T follicular helper cell (primary cell): ENCODE measurements at places on chromosomes 2 and 18.
A peak's percentile ranks its signal among the peaks of the same experiment; 100 is the strongest.

- DNase-seq: no peak
These were observed 42.0 kb upstream of the TRIB2 start for GRCh38 chr2:12674644-12675328.

- no peak for DNase-seq
These were observed 3.4 kb downstream of the SERPINB2 start for GRCh38 chr18:63890950-63891304.

- no peak for DNase-seq
These were observed 52.3 kb downstream of the ARMC9 start for GRCh38 chr2:231250698-231251097.

DNA sequence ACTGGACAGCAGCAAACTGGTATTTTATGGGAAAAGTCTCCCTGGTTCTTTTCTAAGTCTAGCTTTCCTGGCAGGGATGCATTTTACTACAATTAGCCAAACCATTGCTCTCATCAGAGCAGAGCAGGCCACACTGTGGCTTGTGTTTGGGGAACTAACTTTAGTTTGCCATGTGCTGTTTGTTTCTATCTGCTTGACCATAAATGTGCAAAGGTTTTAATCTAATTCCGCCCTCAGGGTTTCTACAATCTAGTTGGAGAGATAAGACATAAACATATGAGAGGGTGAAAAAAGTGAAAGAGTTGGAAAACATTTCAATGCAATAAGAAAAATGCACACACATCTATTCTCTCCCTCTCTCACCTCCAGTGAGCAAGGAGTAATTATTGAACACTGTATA is 86.9 kb upstream of the MAPK4 start:
- DNase-seq: no peak

GRCh38 chr2:19894134-19894792 is 7.5 kb downstream of the TTC32 start:
- DNase-seq: no peak

DNA sequence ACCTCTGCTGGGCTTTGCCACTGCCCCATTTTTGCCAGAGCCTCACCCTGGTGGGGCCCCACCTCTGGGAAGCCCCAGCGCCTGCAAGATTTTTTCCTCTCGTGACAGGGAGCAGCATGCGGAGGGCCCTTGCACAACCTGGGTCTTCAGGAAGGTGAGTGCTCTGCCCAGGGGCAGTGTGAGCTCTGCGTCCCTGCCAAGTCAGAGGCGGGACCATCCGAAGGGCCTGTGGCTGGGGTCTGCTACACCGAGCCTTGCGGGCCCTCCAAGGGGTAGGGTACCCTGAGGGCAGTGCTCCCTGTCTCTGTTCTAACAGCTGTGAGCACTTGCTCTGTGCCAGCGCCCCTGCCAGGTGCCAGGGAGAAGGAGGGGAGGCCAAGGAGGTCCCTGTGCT is 5.8 kb upstream of the ODC1 start:
- no peak for DNase-seq

- no peak for DNase-seq
These were observed 912 bp upstream of the LAPTM4A start for GRCh38 chr2:20052229-20052851.

DNA sequence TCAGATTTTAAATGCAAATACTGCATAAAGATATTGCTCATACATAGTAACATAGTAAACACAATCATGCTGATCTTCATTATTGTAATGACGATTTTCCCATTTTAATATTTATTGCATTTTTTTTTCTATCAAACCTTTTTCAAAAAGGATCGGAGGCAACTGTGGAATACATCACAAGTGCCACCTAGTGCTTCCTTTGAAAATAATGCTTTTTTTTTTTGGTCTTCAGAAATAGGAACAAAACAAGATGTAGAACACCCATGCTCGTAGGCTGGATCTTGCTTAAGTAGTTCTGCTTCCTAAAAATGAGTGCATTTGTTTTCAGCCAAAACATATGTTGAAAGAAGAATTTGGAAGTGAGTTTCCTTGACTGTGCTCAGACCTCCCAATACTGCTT is 35.7 kb upstream of the GPR155 start:
- no peak for DNase-seq

- no peak for DNase-seq
These were observed 133.9 kb downstream of the ATP9B start for GRCh38 chr18:79203017-79203605.

GRCh38 chr2:31251851-31252250 is 17.9 kb downstream of the EHD3 start:
- no peak for DNase-seq

DNA sequence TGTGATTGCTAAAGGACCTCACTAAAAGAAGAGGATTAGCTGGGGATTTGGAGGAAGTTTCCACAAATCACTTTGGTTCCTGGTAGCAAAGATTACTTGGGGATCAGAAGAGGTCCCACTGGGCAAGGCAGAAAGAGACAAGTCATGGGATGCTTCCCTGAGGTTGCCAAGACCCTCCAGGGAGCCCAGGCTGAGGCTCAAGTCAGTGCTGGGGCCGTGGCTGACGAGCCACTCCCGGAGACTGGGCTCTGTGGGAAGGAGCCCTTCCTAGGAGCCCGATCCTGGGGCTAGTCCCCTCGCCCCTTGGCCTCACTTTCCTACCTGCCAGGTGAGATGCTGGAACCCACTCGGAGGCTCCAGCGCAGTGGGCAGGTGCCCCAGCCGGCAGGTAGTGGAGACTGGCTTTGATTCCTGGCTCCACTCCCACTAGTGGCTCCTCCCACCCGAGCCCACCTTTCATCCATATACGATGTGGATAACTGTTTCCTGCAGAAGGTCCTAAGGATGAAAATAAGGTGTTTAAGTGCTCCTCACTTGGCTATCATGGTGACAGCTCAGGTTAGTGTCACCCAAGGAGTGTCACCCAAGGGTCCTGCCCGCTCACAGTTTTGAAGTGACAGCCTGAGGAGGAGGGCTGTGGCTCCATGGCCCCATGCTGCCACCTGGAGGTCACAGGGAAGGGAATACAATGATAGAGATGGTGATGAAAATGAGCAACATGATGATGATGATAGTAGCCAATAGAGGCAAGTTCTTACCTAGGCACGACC is 100.5 kb downstream of the CAPN13 start:
- peak; percentile 52 for DNase-seq

DNA sequence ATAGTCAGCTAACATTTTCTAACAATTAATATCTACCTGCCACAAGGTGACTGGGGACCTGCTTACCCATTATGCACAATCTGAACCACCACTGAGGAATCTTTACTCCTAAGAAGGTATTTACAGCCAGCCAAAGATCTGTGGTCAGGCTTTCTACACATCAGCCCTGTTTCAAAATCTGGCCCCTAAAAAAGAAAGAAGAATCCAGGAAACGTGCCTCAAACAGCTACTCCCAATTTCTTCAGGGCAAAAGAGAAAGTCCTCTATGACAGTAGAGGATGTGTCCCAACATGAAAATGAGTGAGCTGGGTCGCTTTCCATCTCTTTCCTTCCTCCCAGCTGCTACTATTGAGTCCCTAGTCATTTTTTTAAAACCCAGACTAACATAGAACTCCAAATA is 79.5 kb downstream of the EPB41L3 start:
- DNase-seq: no peak

- no peak for DNase-seq
These were observed 10.5 kb downstream of the EVX2 start for GRCh38 chr2:176072951-176073904.

- DNase-seq: no peak
These were observed 467.6 kb upstream of the CWC22 start for GRCh38 chr2:180474716-180475115.

- DNase-seq: no peak
These were observed 41.8 kb upstream of the ASPRV1 start for GRCh38 chr2:70003093-70003830.

- no peak for DNase-seq
These were observed 37.8 kb upstream of the TNP1 start for GRCh38 chr2:216897561-216898203.

DNA sequence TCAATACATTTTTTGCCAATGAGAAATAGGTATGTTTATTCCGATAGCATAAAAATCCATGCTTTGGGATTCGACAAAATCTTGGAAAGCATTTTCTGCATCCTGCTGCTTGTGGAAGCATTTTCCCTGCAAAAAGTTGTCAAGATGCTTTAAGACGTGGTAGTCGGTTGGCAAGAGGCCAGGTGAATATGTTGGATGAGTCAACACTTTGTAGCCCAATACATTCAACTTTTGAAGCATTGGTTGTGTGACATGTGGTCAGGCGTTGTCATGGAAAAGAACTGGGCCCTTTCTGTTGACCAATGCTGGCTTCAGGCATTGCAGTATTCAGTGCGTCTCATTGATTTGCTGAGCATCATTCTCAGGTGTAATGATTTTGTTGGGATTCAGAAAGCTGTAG is 764.5 kb downstream of the TRIB2 start:
- DNase-seq: no peak

- DNase-seq: no peak
These were observed 1.1 kb upstream of the TAF4B start for GRCh38 chr18:26225022-26225693.

DNA sequence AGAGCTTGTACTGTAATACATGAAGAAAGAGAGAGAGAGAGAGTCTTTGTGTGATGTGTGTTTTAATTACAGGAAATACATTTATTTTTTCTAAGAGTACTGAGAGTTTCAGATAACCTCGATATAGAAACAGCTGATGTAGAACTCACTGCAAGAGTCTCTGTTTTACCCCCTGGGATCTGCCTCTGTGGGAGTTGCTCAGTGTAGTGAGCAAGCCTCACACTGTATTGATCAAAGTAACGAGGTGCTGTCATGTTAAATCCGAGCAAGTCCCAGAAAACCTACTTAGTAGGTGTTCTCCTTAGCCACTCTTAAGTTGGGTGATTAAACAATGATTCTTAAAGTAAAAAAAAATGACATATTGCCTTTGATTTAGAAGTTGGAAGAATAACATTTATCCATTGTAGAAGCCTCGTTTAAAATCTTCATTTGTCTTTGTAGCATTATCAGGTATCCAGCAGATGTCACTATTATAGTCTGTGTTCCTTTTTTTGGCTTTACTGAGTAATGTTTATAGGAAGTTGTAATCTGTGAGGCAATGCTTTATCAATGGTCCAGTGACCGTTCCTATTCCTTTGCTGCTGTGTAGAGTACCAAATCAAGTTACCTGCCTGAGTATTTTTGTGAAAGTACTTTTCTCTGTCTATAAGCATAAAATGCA is 219.0 kb downstream of the MYO3B start:
- DNase-seq: no peak

- DNase-seq: no peak
These were observed 1003.2 kb upstream of the FAM98A start for GRCh38 chr2:34602262-34602661.

GRCh38 chr2:147663962-147664361 is 180.9 kb upstream of the ACVR2A start:
- DNase-seq: no peak

DNA sequence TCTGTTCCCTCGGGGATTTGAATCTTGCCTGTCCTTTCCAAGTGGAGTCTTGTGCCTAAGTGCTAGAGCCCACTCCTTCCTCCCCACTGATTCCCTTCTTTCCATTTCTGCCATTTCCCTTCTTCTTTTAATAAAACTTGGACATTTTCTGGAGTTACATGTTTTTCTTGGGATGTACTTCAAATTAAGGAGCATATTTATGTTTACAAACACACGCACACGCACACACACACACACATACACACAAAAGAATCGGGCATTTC is 154.2 kb downstream of the TGIF1 start:
- no peak for DNase-seq

GRCh38 chr2:30679426-30680088 is 127.7 kb downstream of the CAPN13 start:
- no peak for DNase-seq

DNA sequence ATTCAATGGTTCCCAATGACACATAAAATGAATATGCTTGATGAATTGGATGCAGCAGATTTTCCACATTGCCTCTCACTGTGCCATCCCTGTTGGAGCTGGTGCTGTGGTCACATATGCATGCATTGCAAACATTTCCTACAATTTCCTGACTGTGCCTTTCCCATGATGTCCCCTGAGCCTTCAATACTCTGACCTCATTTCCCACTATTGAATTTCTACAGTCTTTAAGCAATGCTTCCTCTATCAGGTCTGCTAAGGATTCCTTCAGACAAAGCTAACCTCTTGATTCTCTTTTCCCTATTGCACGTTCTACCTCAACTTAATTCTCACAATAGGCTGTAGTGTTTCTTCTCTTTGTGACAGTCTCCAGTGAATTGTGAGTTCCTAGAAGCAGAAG is 342.5 kb upstream of the CRIM1 start:
- DNase-seq: no peak

GRCh38 chr2:102892698-102893310 is 131.0 kb downstream of the TMEM182 start:
- DNase-seq: no peak

DNA sequence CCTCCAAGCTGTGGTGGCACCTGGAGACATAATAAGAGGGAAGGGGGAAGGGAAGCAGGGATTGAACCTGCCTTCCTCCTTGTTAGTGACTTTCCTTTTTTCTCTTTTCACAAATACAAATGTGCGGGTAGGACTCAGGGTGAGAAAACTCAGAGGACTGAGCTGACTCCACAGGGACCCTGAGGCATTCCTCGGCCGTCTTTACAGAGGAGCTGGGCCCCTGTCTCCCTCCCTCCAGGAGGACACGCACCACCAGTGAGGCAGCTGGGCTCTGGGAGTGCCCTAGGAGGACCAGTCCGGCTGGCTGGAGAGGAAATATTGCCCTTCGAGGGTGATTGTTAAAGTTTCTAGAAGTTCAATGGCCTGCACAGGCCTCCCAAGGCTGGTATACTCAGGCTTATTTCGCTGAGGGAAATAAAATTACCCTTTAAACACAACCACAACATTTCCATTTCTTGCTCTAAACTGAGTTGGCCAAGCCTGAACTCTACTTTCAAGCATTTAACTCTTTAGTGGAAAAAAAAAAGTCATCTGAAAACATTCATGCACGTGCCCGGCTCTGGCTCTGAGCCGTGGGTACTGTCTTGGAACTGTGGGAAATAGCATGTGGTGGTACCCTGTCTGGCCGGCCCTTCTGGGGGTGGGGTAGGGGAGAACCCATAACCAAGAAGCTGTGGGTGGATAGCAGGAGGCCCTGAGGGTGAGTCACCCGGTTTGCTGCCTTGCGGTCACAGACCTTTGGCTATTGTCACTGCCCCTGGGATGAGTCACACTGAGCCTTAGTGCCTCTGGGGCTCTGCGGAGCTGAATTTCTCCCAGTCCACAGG is 116.0 kb downstream of the COPS8 start:
- DNase-seq: no peak
